ENCODE measurements at places on chromosomes 6 and 20. TPM values are rescaled to one million over a fixed set of nuclear protein-coding genes. Genes with fewer than 3 reads are reported as not detected.

GRCh38 chr6:131868836-131869235, 61.0 kb downstream of the ENPP1 start:
- no peak for DNase-seq

DNA sequence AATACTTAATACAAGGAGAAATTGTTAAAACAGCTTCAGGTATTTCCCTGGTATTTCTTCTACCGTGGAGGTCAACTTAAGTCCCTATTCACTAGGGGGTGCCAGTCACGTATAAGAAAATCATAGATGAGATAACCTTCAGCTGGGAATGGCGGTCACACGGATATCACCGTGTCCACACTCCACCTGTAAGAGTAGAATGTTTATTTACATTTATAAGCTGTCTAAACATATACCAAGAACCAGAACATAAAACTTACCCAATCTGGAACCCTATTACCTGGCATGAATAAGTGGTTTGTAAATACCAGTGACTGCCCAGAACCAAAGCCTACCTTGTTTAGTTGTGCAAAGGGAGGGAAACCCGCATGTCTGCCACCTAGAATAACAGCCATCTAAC, 1.9 kb upstream of the ELOVL4 start:
- peak; percentile 80 for DNase-seq

GRCh38 chr20:63891061-63892002, 3.6 kb upstream of the DNAJC5 start:
- no peak for DNase-seq

The MAPK13 gene
- 29.5 TPM for total RNA-seq

The ZSCAN16 gene
- total RNA-seq = 8.0 TPM

GRCh38 chr6:143060806-143061596, at the start of gene AIG1:
TSS of gene AIG1 (plus strand) at chr6:143060889. CDS start at chr6:143060926, 37 bp downstream.
- peak; percentile 48 for DNase-seq

The TNF gene
- total RNA-seq = 7.8 TPM

The COL21A1 gene
- total RNA-seq = not detected

- no peak for DNase-seq
These were observed 111.3 kb upstream of the PRSS16 start for GRCh38 chr6:27136077-27136644.
